ENCODE measurements at places on chromosomes 2 and 18.

GRCh38 chr2:220445429-220446105 is 818.1 kb downstream of the SLC4A3 start:
- no peak for DNase-seq

DNA sequence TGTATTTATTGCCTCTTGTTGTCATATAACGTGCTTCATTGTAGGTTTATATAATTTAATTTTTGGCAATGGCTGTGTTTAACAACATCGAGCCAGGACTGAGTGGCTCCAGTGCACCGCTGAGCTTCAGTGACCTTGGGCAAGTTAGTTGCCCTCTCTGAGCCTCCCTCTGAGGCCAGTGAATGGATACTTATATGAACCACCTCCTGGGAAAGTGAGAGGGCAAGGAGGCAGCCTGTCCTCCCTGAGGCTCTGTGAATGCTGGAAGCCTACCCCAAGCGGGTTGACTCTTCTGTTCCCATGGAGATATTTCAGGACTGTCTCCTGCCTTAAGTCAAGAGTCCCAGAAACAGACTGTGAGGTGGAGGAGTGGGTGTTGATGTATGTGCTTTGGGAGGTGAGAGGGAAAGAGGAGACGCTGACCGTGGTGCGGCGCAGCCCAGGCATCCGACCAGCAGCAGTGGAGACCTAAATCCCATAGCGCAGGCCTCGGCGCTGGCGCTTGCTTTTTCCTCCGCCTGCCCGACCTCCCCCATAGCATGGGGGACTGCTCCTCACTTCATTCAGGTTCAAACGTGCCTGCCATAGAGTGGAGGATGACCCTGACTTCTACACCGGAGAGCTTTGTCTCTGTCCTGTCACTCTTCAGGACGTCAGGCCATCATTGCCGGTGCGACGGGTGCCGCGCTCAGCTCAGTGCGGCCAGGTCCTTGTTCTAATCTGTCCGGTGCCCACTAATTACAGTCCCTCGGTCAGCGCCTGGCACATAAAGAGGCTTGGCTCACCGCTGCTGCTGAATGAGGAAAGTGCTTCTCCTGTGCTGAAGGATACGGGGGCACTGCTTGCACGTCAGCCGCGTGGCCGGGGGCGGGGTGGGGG is 167.3 kb upstream of the HS6ST1 start:
- DNase-seq = no peak

- DNase-seq = peak; percentile 7
These were observed 681.0 kb upstream of the ID2 start for GRCh38 chr2:8000870-8001269.

DNA sequence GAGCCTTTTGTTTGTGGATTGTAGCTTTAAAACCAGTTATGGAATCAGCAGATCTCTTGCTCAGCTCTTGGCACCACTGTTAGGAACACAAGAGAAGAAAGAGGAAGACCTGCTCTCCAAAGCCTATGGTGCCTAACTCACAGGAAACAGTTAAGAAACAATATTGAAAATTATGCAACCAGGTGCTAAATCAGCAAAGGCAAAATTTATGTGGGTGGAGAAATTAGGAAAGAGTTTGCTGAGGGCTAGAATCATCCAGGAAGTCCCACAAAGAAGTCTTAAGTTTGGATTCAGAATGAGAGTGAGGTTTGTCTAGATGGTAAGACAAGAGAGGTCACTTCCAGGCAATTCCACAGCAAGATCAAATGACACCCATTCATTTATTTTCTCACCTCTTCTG is 49.4 kb downstream of the AOX1 start:
- DNase-seq = no peak

GRCh38 chr2:157900203-157900602 is 24.1 kb upstream of the ACVR1 start:
- DNase-seq = no peak

DNA sequence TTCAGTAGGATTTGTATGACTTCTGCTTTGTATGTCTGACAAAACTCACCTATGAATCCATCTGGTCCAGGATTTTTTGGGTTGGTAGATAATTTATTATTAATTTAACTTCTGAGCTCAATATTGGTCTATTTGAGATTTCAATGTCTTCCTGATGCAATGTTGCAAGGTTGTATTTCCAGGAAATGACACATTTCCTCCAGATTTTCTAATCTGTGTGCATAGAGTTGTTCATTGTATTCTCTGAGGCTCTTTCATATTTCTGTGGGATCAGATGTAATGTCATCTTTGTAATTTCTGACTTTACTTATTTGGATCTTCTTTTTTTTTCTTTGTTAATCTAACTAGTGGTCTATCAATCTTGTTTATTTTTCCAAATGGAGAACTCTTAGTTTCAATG is 584.7 kb upstream of the SETBP1 start:
- no peak for DNase-seq

DNA sequence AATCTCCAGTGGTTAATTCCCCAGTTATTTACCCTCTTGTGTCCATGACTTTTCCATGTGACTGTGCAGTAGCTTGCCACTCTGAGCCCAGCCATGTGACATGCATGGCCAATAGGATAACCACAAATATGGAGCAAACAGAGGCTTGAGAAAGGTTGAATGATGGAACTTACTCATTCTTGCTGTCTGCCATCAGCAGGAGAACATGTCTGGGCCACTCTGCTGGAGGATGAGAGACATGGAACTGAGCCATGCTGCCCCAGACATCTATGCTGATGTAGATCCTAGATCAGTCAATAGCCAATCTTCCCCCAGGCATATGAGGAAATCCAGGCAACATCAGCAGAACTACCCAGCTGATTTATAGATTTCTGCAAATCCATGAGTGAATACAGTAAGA is 992.3 kb upstream of the FANCL start:
- no peak for DNase-seq

- DNase-seq = no peak
These were observed 96.9 kb downstream of the TSHZ1 start for GRCh38 chr18:75307530-75307929.

- no peak for DNase-seq
These were observed 70.8 kb downstream of the INPP4A start for GRCh38 chr2:98515250-98515991.

DNA sequence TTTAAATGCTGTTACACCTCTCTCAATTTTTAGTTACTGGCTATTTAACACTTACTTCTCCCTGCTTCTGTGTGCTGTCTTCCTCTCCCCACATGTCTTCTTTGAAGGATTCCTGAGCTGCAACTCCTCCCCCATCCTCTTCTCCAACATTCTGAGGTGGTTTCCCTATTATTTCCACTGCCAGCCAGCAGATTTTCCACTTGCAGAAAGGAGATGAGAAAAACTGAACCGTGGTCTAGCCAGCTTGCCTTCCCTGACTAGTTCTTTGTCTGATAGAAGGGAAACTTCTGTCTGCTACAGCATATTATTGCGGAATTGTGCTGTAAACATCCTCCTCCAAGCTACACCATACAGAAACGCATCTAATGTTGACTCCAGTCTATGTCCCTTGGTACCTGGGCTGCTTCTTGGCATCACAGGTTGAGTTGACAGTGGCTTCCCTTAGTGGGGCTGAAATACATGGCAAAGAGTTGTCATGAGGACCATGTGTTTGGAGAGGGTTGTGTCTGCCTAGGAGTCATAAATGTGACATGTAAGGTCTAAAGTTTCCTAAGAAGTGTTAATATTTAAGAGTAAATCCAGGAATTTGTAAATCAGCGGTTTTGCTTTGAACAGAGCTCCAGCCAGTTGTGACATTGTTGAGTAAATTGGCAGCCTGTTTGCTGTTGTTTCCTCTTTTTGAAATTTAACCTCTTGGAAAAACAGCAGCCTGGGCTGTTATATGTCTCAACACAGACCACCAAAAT is 68.3 kb upstream of the RND3 start:
- DNase-seq = no peak

- DNase-seq = no peak
These were observed 157.3 kb upstream of the ALKAL2 start for GRCh38 chr2:444937-445884.

- no peak for DNase-seq
These were observed 193.5 kb downstream of the EIPR1 start for GRCh38 chr2:3184167-3184566.

GRCh38 chr2:457262-457661 is 169.4 kb upstream of the ALKAL2 start:
- DNase-seq = no peak

DNA sequence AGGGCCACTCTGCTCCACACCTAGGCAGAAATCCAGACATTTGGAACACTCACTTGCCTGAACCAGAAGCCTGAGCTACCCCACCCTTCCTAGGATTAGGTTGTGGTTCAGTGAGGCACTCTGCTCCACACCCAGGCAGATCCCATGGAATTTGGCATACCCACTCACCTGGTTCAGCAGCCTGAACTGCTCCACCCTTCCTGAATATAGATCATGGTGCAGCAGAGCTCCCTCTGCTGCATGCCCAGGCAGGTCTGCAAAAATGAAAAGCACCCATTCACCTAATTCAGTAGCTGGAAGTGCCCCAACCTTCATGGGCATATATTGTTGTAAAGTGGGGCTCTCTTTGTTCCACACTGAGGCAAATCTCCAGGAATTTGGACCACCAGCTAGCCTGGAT is 185.1 kb upstream of the CNTNAP5 start:
- DNase-seq = no peak

DNA sequence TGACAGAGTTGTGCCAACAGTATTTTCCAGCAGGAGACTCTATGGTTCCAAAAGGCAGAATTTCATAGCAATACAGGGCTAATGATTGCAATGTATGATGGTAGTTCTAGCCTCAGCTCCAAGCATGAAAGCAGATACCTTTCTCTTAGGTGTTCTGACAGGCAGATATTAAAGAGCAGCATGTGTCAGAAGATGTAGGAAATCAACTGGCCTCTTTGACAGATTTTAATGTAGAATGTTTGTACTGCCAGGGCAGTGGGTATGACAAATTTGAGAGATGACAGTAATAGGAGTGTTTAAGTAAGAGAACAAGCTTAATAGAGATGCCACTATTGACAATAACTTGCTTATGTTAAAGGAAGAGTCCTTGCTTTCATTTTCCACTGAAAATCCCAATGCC is 21.5 kb upstream of the VWC2L start:
- no peak for DNase-seq

DNA sequence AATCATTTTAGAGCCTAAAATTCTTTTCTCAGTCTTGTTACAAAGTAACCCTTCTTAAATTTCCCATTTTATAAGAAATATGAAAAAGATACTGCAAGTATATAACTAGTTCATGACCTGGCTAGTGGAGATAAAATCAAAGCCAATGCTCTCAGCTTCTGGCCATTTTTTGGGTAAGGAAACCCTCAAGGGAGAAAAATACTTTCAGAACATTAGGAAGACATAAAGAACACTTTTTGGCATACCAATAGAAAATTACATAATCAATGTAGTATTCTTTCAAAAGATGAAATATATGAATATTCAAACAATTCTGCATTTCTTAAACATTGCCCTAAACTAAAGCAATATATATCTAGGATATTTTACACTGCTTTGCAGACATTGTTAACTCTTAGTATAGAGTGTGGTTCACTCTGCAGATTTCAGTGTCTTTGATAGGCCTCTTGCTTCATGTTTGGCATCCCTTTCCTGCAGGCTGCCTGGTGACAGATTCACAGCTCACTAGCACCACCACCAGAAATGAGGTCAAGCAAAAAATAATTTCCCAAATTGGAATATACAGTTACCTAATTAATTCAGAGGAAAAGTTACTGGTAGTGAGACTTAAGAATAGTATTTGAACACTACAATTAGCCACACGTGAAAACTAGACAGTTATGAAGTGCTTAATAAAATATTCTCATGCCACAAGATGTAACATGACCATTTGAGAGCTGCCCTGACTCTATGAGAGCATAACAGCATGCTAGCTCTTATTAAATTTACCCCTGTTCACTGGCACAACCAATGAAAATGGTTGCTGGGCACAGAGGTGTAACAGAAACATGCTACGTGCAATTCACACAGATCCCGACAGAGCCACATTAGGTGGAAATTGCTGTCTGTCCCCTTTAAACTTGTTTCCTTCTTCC is 36.0 kb downstream of the PAIP2B start:
- no peak for DNase-seq

- DNase-seq = no peak
These were observed 66.4 kb upstream of the CHAC2 start for GRCh38 chr2:53701221-53701620.

- DNase-seq = no peak
These were observed 20.5 kb upstream of the SLC40A1 start for GRCh38 chr2:189601043-189601442.

GRCh38 chr2:217398860-217399259 is 539.0 kb upstream of the TNP1 start:
- no peak for DNase-seq

DNA sequence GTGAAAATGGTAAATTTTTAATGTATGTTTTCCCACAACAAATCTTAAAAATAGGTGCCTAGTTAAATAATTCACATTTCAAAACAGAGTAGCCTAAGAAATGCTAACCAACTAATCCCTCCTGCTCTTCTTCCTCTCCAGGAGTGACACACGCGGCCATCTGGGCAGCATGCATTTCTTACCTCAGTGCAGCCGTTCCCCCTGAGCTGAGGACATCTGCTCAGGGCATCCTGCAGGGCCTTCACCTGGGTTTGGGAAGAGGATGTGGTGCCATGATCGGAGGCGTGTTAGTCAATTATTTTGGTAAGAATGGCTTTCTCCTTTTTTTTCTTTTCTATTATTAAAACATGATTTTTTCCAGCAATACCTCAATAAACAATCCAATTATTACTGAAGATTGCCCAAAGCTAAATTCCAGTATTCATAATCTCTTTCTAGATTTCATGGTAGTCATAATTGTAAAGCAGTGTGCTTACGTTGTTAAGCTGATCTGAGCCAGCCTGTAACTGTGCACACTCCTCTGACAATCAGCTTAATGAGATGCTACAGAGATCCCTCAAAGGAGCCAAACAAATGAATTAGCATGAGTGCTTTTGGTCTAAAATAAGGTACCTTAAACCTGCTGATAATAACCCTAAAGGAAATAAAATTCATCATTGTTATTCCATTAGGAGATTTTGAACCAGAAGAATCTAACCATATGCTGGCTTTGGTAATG is 45.8 kb downstream of the NEMP2 start:
- DNase-seq = no peak

DNA sequence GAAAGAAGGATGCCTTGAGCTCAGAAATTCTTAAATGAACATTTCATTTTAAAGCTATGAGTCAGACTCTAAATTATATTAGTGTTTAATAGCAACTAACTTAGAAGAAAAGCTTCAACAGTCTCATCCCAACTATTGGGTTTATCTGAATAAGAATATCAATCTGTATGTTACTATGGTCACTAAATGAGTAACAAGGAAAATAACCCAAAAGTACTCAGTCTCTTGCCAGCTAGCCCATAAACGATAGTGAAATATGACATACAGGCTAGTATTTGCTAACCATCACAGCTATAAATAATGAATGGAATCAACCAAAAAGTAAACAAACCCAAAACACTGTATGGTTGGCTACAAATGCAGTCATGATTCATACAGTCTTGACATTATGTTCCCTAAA is 174.9 kb downstream of the RAB3GAP1 start:
- DNase-seq = no peak

GRCh38 chr2:1407950-1408675 is 5.2 kb upstream of the TPO start:
- no peak for DNase-seq

GRCh38 chr2:47237375-47238334 is 82.5 kb upstream of the STPG4 start:
- DNase-seq = no peak

GRCh38 chr2:42792583-42793333 is at the start of gene HAAO:
HAAO (minus strand) TSS chr2:42792583; CDS start chr2:42792536, 47 bp downstream.
- DNase-seq = no peak

- DNase-seq = no peak
These were observed 447 bp downstream of the GGCX start for GRCh38 chr2:85560812-85561279.

Measured in SHP77 treated with DMSO at 0.1 percent for 48 hours (cell line).